ENCODE measurements at places on chromosomes 4 and X.

GRCh38 chr4:101792056-101792590 is 1.6 kb downstream of the BANK1 start:
- peak; percentile 41 for DNase-seq

DNA sequence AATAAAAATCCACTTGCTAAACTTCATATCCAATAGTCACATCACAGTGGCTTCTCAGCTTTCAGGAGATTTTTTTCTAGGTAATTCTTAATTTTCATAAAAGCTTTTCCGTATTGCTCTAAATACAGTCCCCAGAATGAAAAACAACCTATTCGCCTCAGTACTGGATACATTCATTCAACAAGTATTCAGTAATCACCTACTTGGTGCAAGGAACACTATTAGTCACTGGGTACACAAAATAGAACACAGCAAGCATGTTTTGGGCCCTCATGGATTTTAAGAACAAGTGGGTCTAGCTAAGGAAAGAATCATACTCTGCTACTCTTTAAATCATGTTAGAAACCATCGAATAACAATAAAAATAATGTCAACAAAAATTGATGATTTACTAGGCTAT is 2.8 kb upstream of the BEX3 start:
- no peak for DNase-seq

- no peak for DNase-seq
These were observed 834.7 kb downstream of the RAPGEF2 start for GRCh38 chr4:159937595-159937994.

GRCh38 chr4:121072224-121073003 is at the start of gene NDNF:
TSS of gene NDNF (minus strand) at chr4:121072535. CDS start at chr4:121045837, 26,698 bp downstream.
- DNase-seq: peak; percentile 67

- no peak for DNase-seq
These were observed 35.5 kb downstream of the DCUN1D4 start for GRCh38 chr4:51878431-51878830.

GRCh38 chr4:88969271-88969670 is 87.7 kb downstream of the FAM13A start:
- DNase-seq: no peak

DNA sequence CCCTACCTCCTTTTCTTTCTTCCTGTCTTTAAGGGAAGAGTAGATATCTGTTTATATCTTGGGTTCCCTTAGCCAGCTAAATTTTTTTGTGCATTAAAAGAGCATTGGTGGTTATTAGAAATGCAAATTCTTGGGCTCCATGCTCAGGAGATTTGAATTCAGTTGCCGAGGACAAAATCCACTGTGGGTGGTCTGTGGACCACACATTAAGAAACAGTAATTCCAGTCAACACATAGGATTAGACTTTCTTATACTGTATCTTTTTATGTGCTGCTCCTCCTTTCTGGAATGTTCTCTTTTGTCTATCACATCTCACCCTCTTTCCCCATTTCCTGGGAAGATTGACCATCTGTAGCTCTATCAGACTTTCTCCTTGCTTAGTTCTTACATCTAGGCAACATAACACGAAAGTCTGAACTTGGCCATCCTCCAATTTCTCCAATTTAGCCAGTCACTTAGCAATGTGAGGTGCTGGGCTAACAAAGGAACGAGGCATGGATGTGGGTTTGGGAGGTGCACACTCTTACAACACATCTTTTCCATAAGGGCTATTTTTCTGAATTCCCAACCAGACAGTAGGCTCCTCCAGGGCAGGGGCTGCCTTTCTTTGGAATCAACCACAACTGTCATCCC is 5.3 kb upstream of the PDLIM3 start:
- no peak for DNase-seq

Measured in AG20443 (cell line).